ENCODE measurements at places on chromosomes 1 and 21.

DNA sequence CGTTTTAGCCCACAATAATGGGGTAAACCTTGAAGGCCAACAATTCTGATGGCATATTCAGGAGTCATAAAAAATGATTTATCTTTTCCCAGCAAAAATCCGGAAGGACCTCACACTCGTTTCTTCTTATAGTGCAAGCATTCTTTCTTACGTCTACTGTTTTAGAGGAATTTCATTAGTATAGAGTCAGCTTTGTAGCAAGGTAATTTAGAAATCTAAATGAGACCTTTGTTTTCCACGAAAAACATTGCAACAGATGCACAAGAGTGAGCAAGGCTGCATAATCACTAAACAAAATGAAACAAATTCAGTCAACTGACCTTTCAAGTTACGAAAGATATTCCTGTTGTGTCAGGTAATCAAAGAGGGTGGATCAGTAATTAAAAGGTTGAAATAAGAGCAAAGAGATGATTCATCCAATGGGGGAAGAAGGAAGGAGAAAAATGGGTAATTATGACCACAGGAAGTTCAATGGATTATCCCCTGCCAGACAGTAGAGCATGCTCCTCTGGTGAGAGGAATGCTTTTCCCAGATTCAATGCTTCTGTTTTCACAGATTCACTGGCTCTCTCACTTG lies 560 bp upstream of the CSDE1 start:
- DNase-seq: no peak

DNA sequence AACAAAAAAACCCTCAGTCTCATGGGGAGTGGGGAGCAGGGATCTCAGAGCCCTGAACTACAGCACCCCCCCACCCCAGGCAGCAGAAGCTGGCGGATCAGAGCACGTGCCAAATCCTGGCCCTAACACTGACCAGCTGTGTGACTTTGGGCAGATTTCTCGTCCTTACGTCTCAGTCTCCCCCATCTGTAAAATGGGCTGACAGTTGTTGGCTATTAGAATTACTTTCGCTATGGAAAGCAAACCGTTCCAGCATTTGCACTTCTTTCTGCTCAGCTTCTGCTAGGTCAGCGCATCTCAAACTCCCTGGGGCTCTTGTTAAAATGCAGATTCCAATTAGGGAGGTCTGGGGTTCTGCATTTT lies 15.5 kb downstream of the TNFRSF8 start:
- no peak for DNase-seq

DNA sequence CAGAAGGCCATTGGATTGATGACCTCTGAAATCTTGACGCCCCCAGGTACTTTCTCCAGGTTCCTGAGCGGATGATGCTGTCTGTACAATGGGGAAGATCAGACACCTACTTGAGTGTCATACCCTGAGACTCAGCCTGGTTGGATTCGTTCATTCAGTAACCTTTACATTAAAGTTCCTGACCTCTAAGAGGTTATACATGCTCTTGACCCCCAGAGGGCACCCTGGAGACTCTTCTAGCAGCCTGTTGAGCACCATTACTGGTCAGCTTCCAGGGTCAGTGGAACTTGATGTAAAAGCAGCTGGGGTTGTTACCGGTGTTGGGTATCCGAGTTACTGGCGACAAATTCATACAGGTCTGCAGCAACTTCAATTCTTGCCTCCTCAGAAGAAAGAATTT lies 114.3 kb upstream of the ZNF678 start:
- DNase-seq: peak; percentile 23

- DNase-seq: no peak
These were observed 197.3 kb downstream of the RYR2 start for GRCh38 chr1:237239248-237239647.

GRCh38 chr1:38114241-38115026 lies 67.8 kb upstream of the POU3F1 start:
- no peak for DNase-seq

DNA sequence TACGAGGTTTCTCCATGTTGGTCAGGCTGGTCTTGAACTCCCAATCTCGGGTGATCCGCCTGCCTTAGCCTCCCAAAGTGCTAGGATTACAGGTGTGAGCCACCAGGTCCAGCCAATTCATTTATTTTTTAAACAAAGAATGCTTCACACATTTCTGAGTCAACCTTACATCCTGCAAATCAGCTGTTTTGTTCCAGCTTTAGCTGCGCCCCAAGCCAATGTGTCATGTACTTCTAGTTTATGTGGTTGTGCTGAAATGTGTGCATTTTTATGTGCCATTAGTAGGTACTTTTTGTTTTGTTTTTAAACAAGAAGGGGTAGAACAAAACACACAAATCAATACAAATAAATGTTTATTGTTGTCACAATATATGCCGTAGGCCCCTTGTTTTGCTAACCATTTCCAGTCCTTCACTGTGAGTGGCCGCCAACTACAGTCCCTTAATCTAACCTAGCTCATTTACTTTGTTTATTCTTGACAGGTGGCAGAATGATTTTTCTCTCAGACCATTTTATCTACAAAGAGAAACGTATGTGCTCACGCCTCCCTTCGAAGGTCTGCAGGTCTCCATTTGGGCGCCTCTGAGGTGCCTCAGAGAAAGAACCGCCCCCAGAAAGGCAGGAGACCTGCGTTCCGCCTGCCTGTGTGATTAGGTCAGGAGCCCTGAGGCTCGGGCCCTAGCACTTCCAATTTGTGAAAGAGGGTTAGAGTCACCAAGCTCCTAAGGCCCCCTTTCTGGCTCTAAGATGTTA lies 2.8 kb upstream of the CASQ2 start:
- DNase-seq: no peak

DNA sequence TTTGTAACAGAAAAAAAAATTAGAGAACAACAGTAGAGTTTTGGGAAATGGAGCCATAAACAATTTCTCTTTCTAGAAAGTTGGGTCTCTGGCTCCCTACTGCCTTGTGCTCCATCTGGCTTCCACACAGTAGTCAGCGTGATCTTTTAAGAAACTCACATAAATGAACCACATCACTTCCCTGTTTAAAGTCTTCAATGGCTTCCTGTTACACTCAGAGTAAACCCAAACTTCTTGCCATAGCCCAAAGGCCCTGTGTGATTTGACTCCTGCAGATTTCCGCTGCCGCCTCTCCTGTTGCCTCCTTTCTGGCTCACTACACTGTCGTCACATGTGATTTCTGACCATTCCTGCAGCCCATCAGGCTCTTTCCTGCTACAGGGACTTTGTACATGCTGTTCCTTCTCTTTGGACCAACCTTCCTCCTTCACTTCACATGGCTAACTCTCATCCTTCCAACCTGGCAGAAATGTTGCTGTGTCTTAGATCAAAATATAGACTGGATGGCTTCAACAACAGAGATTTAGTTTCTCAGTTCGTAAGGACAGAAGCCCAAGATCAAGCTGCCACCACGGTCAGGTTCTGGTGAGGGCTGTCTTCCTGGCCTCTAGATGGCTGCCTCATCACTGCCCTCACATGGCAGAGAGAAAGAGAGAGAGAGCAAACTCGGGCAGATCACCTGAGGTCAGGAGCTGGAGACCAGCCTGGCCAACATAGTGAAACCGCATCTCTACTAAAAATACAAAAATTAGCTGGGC lies 34.0 kb downstream of the OPRD1 start:
- DNase-seq: no peak

DNA sequence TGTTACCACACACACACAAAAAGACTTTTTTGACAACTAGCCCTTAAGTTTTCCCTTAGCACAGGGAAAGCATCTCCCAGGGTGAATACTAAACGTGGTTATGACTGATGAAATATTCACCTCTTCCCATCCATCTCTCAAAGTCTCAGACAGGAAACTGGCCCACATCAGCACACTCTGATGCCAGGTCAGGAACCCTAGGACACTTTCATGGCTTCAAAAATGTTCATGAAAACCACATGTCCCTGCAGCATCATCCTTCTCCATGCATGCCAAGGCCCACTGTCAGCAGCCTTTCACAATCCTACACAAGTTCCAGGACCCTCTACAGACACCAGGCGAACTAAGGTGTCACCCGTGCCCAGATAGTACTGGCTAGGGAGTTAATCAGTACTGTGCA lies 68.7 kb downstream of the DNTTIP2 start:
- DNase-seq: no peak
